ENCODE measurements at places on chromosomes 3 and 15. TPM values are rescaled to one million over a fixed set of nuclear protein-coding genes. Genes with fewer than 3 reads are reported as not detected.

MESP2 gene
- not detected for polyA plus RNA-seq

DUOXA2 gene
- 0.17 TPM for polyA plus RNA-seq

CPNE9 gene
- polyA plus RNA-seq = 0.07 TPM

BNIP2 gene
- polyA plus RNA-seq = 47.9 TPM

ATP13A4 gene
- polyA plus RNA-seq = 0.30 TPM

GHRL gene
- 0.34 TPM for polyA plus RNA-seq

CNTN6 gene
- 0.43 TPM for polyA plus RNA-seq

DNA sequence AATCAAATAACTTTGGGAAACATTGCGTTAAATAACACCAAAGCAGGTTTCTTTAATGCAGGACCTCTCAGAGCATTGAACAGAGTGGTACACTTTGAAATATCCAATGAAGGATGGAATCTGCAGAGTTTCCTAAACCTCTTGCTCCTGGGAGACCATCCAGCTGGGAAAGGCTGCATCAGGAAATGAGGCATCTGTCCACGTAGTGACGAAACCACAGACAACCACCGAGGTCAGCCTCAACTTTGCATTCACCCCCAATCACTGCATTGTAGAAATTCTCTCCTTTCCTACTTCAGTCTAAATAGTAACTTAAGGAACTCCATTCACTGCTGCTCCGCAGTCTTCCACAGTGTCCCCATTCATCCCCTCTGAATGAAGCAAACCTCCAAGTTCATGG, 41.5 kb upstream of the CDV3 start:
- H3K4me1 ChIP-seq = peaks cover 8% of the 10 kb centered on the region
- no peaks in the 10 kb centered on the region for H3K36me3 ChIP-seq
- no peak for DNase-seq

DNA sequence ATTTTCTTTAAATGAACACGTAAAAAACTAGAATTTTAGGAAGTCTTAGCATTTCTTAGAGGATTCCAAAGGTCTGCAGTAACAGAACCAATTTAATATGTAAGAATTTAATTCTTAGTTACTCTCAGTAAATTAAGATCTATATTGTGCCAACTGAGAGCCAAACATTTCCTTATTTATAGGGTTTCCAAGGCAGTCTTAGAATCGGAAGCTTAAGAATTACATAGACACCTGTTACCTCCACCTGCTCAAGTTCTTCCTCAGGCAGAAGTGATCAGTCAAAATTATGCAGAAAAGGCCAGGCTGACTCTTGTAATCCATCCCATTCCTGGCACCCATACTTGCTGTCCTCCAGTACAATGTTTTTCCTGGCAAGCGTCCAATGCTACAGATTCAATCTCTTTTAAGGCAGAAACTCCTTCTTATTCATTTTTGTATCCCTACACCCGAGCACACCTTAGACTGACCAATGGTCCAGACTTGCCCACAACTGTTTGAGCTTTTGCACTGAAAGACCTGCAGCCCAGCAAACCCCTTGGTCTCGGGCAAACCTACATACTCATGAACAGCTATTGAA, 64.3 kb downstream of the NCEH1 start:
- no peaks in the 10 kb centered on the region for H3K27me3 ChIP-seq
- DNase-seq = no peak
- H3K27ac ChIP-seq = no peak overlapping the region
- peaks cover 1% of the 10 kb centered on the region for H3K4me1 ChIP-seq
- no peak overlapping the region for H3K4me3 ChIP-seq

GRCh38 chr3:16480861-16481545, 32.5 kb downstream of the RFTN1 start:
- no peak overlapping the region for H3K27ac ChIP-seq
- no peak for DNase-seq
- peaks cover 17% of the 10 kb centered on the region for H3K4me1 ChIP-seq
- H3K27me3 ChIP-seq = no peaks in the 10 kb centered on the region

- DNase-seq = no peak
- no peaks in the 10 kb centered on the region for H3K27me3 ChIP-seq
- H3K4me3 ChIP-seq = no peak overlapping the region
- no peaks in the 10 kb centered on the region for H3K36me3 ChIP-seq
Observed at GRCh38 chr3:59540241-59540640, 490.4 kb upstream of the CFAP20DC start.

DNA sequence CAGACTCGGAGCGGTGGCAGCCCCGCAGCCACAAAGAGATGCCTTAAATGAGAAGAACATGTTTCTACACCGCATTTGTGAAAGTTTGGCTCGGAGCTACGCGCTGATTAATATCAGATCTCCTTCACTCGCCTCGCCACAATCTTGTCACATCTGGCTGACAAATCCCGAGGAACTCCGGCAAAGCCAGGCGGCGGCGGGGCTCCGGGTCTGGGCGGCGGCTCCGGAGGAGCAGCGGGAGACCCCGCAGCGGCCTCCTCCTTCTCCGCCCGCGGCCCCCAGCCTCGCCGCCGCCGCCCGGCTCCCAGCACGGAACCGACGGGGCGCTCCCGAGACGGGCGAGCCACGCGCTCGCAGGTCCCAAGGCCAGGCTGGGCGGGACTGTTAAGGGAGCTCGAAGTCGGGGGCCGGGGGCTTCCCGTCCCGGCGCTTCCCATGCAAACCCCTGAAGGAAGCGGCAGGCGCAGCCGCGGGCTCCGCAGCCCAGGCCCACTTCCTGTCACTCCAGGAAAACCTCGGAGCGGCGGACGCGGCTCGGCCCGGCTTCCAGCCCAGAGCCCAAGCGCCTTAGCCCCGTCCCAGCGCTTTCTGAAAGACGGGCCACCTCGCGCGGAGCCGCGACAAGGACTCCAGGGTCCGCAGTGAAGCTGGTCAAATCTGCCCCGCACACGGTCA, 1.2 kb downstream of the BNC1 start:
- H3K4me3 ChIP-seq = no peak overlapping the region
- no peaks in the 10 kb centered on the region for H3K36me3 ChIP-seq
- no peaks in the 10 kb centered on the region for H3K4me1 ChIP-seq
- H3K27me3 ChIP-seq = no peaks in the 10 kb centered on the region
- no peak for DNase-seq

DNA sequence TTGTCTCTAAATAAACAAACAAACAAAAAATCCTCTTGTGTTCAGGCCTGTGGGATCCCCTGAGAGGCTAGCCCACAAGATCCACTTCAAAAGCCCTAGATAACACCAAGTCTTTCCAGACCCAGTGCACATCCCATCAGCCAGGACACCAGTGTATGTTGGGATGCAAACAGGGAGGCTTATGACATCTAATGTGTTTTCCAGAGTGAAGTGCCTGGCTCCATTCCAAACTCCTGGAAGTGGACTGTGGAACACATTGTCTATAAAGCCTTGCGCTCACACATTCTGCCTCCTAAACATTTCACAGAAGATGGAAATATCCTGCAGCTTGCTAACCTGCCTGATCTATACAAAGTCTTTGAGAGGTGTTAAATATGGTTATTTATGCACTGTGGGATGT, 57.0 kb downstream of the MLH1 start:
- no peaks in the 10 kb centered on the region for H3K36me3 ChIP-seq
- H3K27me3 ChIP-seq = no peaks in the 10 kb centered on the region
- peaks cover 6% of the 10 kb centered on the region for H3K4me1 ChIP-seq
- H3K27ac ChIP-seq = no peak overlapping the region
- H3K4me3 ChIP-seq = no peak overlapping the region

GRCh38 chr3:73296859-73297258, 235.4 kb downstream of the EBLN2 start:
- H3K27me3 ChIP-seq = no peaks in the 10 kb centered on the region
- no peak overlapping the region for H3K4me3 ChIP-seq
- no peaks in the 10 kb centered on the region for H3K4me1 ChIP-seq
- no peaks in the 10 kb centered on the region for H3K36me3 ChIP-seq
- H3K27ac ChIP-seq = no peak overlapping the region
- DNase-seq = no peak

DNA sequence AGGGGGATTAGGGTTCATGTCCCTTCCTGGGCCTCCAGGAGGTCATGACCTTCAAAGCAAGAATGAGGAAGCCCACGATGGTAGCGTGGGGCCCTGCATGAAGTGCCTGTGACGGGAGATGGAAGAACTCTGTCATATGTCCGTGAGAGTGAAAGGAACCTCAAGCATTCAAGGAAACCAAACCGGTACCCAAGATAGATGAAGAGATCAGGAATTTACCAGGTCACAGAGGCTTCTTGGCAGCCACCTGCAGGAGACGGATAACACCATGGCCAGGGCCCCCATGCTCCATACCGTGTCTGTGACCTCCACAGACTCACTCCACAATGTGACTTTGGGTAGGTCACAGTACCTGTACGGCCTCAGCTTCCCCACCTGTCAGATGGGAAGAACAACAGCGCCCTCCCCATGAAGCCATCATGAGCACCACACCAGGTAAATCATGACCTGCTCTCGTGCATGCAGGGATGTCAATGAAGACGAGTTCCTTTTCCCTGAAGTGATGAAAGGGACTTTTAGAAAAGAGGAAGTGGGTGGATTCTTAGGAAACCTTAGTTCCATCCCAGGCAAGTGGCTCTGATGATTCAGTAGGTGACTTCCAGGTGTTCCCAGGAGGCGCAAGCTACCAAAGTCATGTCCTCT, 23.3 kb upstream of the CYP11A1 start:
- H3K27ac ChIP-seq = no peak overlapping the region
- no peaks in the 10 kb centered on the region for H3K4me1 ChIP-seq
- DNase-seq = no peak

- H3K36me3 ChIP-seq = no peaks in the 10 kb centered on the region
- H3K27me3 ChIP-seq = no peaks in the 10 kb centered on the region
- DNase-seq = no peak
- H3K4me3 ChIP-seq = no peak overlapping the region
Observed at GRCh38 chr3:168093229-168093628, 2.5 kb downstream of the GOLIM4 start.

DNA sequence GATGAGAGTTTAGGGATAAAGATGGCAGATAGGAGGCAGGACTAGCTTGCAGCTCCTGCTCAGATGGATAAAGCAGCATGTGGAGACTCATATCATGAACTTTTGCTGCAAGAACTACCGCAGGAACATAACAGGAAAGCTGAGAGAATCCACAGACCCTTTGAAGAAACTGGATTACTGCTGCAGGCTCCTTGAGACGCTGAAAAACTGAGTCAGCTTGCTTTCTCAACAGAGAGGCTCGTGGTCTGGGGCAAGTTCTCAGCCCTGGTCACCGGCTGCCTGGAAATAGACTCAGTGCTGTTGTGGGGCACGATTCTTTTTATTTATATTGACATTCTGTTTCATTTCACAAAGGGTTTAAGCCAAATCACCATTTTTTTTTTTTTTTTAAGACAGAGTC, 28.8 kb upstream of the TRIM59 start:
- H3K4me1 ChIP-seq = no peaks in the 10 kb centered on the region
- no peaks in the 10 kb centered on the region for H3K36me3 ChIP-seq
- DNase-seq = no peak
- H3K27me3 ChIP-seq = no peaks in the 10 kb centered on the region

- DNase-seq = peak; percentile 55
- no peak overlapping the region for H3K4me3 ChIP-seq
- no peaks in the 10 kb centered on the region for H3K36me3 ChIP-seq
Observed at GRCh38 chr3:196609343-196609775, 30.1 kb upstream of the NRROS start.

GRCh38 chr15:74406992-74407705, 26.6 kb downstream of the SEMA7A start:
- H3K27me3 ChIP-seq = no peaks in the 10 kb centered on the region
- H3K4me3 ChIP-seq = no peak overlapping the region
- no peak overlapping the region for H3K27ac ChIP-seq
- H3K4me1 ChIP-seq = peaks cover 31% of the 10 kb centered on the region
- no peaks in the 10 kb centered on the region for H3K36me3 ChIP-seq
- peak; percentile 73 for DNase-seq

DNA sequence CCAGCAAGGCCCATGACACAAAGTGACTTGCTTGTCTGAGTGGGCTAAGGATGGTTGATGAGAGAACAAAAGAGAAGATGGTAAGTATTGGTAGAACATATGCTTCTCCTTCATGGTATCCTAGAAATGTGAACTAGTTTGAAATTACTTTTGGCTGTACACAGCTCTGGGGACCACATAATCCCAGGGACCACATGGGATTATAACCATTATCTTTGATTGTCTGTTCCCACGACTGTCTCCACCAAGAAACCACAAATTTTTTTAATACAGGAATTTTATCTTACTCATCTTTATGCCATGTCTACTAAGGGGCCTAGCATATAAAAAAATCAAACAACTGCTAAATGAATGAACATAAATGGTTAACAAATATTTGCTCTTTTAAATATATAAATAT, 155.3 kb upstream of the PRICKLE2 start:
- no peak for DNase-seq
- no peaks in the 10 kb centered on the region for H3K27me3 ChIP-seq
- peaks cover 4% of the 10 kb centered on the region for H3K4me1 ChIP-seq

DNA sequence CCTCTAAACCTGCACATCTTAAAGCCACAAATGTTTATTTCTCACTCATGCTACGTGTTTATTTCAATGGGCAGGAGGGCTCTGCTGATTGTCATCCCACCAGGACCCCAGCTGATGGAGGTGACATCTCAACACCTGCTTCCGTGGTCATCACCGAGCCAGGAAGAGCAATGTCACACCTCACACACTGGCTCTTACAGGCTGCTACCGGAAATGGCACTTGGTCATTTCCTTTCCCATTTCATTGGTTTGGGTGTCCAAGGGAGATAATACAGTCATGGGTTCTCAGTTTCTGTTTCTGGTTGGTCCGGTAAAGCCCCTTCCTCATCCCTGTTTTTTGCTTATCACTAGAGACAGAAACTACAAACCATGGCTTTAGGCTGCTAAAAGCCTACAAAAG, 41.9 kb downstream of the ABHD2 start:
- no peaks in the 10 kb centered on the region for H3K27me3 ChIP-seq
- no peak for DNase-seq
- H3K27ac ChIP-seq = no peak overlapping the region
- no peaks in the 10 kb centered on the region for H3K36me3 ChIP-seq
- H3K4me1 ChIP-seq = no peaks in the 10 kb centered on the region

GRCh38 chr15:70493376-70493775, 270.0 kb downstream of the UACA start:
- H3K36me3 ChIP-seq = no peaks in the 10 kb centered on the region
- no peak for DNase-seq
- H3K4me1 ChIP-seq = peaks cover 15% of the 10 kb centered on the region
- no peak overlapping the region for H3K4me3 ChIP-seq
- H3K27me3 ChIP-seq = no peaks in the 10 kb centered on the region

DNA sequence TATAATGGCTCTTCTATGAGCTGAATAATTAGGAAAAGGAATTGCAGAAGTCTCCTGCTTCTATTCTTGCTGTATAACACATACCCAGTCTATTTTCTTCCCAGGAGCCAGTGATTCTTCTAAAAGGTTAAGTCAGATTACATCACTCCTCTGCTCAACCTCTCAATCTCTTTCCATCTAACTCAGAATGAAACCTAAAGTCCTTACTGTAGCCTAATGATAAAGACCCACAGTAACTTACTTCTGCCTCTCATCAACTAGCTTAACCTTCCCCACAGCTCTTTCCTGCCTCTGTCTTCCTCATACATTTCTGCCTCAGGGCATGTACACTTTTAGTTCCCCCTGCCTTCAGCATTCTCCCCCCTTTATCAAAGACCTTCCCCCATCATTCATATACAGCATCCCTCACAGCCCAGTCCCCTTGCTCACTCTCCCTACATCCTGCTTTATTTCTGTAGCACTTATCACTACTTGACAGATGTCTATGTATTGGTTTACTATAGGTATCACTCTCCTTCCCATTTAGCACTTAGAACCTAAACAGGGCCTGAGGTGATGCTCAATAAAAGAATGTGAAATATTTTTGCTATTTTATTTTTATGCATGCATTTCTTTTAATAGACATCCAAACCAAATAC, 28.5 kb upstream of the CMTM6 start:
- no peak overlapping the region for H3K27ac ChIP-seq
- H3K27me3 ChIP-seq = no peaks in the 10 kb centered on the region
- DNase-seq = no peak
- no peak overlapping the region for H3K4me3 ChIP-seq
